Suppressor macrophage treated with lipopolysaccharide for 4 hours (primary cell): ENCODE measurements at places on chromosomes 1 and 21.

- no peak for DNase-seq
Observed at GRCh38 chr1:178665579-178665978, 59.5 kb upstream of the RALGPS2 start.

DNA sequence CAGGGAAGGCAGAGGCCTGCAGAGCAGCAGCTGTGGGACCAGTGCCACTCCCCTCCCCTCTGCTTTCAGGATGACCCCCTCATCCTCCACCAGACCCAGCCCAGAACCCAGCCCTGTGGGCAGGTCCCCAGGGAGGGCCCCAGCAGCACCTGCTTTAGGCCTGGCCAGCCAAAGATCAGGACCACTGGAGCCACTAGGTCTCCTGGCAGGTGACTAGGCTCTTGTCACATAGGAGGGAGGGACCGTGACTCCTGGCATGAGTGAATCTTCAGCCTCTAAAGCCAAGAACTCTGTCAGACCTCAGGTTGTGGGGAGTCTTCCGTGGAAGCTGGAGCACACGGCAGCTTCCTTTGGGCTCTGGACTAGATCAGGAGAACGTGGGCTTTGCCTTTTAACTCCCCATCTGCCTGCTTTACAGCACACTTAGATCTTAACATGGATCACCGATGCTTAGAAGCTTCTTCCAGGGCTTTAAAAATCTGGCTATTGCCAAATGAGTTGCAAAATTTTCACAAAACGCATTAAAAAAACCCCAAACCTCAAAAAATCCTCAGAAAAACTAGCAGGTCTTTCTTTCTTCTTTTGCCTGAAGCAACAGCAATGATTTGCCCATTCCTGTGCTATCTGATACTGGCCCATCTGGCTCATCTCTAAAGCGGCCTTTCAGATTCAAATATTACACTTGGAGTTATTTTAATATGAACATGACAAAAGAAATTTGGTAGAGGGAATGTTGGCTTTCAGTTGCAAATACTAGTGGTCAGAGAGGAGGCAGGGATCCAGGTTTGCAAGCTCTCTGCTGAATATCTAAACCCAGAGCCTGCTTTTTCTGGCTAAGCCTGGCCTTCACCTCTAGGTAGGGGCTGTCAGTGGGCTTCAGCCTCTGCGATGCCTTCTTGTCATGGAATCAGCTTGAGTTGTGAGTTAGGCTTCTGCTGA, 235.2 kb downstream of the SDCCAG8 start:
- DNase-seq, result no peak

DNA sequence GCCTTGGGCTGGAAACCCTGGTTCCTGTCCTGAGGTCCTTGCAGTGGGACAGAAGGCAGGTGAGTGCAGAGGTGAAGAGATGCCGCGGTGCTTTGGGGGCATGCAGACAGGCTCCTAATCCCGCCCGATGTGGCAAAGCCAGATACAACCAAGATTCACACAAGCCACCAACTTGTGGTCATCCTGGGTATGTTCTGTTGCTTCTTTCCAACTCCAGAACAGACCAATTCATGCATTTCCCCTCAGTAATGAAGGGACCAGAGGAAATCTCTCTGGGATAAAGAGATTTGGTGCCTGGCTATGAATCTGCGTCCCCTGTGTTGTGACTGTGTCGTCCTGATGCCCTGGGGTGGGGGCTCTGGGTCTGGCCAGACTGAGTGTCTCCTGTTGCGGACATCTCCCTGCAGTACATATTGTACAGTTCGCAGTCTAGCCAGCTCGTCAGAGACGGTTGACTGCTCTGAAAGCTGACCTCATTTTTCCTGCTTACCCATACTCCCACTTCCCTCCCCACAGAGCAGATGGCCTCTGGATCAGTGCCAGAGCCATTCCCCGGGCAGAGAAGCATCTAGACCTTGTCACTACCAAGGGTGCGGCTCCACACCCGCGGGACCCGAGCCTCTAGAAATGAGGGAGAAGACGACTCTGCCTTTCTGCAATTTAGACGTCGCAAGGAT, 216.3 kb downstream of the KIF26B start:
- no peak for DNase-seq

DNA sequence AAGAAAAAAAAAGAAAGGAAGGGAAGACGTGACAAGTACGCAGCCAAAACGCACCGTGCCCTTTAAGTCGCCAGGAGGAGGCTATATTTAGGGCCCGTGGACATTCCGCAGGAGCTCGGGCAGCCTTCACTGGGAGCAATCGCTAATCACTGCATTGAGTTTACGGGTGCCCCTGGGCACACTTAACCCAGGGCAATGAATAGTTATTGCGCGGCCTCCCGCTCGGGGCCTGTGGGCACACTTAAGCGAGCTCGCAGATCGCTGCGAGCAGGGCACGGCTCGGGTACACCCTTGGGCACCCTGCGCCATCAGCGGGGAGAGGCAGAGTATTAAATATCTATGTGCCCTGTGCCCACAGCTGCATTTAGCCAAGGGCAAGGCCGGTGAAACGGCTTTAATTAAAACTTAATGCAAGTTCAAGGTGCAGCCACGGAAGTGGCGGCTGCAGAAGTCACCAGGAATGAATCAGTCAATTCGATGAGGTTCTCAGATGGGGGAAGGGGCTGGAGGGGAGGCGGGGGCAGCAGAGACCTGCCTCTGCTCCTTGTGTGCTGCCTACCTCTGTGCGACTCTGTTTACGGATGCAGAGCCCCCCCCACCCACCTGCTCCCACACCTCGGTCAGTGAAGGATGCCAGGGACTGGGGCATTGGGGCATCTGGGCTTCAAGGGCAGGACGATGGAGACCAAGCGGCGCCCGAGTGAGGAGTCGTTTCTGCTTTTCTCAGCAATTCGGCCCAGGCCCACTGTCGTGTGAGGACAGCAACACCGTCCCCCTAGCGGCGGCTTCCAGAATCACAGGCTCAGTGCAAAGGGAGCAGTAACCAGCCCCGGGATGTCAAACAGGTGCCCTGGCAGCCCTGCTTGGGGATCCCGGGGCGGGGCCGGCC, 51.8 kb upstream of the TARDBP start:
- DNase-seq, result peak; percentile 89

- DNase-seq, result no peak
Observed at GRCh38 chr1:114386129-114387009, 124.6 kb downstream of the TRIM33 start.
